ENCODE measurements at places on chromosomes 12 and 14.

- DNase-seq, result no peak
These were observed 59.9 kb downstream of the CCDC92 start for GRCh38 chr12:123912415-123913380.

DNA sequence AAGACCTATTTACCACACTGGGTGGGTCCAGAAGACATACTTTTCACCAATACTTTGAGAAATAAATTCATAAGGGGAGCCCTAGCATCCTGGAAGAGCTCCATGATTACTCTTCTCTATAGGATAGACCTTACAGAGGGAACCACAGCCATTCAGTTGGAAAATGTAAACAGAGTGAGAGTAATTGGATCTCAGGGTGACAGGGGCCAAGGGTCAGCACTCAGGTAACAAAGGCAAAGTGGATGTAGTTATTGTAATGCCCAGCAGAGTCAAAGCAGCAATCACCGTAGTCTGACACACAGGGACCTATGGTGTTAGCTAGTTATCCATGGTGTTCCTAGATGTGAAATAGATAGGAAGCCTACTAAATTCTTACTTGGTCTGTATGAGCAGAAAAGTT, 10.8 kb upstream of the GTF2A1 start:
- DNase-seq, result no peak

DNA sequence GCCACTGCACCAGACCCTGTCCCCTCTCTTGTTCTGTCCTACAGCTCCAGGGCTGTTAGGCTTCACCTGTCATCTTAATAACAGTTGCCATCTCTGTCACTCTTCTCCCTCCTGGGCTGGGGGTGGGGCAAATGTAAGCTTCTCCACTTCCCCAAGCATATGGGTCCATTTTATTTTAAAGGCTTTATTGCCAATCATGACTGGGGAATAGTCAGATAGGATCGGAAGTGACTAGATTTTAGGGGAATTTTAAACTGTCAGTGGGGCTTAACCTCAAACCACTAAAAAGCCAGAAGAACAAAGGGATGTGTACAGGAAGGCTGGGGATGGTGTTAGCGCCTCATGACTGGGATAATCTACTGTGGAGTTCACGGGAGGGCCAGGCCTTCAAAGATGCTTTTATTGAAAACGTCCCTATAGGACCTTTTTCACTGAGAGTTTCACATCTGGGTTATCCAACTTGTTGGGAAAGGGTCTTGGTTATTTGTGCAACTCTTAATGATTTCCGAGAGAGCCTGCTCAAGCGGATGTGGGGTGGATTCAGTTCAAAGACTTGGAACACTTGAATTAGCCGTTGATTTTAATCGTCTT, 41.6 kb downstream of the CHST11 start:
- DNase-seq, result peak; percentile 86

DNA sequence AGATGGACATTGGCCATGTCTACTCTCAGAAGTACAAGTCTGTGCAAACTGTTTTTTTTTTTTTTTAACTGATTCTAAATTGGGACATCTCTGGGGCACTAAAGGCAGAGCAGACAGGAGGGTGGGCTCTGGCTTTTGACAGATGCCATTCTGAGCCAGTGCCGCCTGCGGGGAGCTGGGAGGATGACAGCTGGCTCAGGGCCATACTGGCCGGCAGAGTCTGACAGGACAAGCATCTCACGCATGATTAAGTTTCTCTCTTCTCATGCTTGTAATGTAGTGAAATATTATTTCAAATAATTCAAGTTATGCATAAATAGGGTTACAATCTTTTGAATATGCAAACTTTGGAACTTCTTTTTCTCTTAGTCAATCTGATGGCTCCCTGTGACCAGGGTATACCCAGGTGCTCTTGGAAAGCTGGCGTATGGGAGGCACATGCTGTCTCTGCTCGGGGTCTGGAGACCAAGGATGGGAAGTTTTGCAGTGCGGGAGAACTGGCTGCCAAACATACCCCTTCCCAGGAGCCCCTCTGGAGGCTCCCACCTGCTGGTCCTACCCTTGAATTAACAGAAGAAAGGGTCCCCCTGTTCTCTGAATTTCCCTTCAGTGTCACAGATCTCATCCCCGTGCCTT, 7.6 kb downstream of the CDCA4 start:
- DNase-seq, result no peak

GRCh38 chr12:89117448-89118034, 234.8 kb downstream of the DUSP6 start:
- no peak for DNase-seq

DNA sequence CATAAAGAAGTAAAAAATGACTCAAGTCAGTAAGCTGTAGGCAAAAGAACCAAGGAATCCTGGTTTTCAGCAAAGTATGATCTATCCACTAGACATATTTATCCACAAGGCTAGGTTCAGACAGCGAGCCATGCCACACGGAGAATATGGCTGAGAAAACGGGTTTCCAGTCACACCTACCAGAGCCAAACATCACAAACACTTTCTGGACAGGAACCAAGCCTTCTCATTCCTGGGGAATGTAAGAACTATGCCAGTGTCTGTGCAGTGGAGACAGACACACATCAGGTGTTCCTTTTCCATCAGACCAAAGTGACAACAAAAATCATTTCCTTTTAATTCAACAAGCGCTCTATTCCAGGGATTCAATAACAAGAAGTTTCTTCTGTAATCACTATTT, 41.1 kb downstream of the AREL1 start:
- peak; percentile 67 for DNase-seq

DNA sequence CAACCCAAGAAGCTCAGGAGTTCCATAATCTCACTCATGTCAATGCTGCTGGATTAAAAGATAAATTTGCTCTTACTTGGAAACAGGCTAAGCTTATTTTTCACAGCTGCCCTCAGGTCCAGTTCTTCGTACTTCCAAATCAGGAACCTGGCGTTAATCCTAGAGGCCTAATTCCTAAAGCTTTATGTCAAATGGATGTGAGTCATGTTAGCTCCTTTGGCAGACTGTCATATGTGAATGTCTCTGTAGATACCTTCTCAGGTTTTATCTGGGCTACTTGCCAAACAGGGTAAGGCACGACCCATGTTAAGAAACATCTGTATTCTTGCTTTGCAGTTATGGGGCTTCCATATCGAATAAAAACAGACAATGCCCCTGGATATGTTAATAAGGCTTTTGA, 504.6 kb downstream of the ALG10 start:
- no peak for DNase-seq

- no peak for DNase-seq
These were observed 36.2 kb downstream of the SYNE3 start for GRCh38 chr14:95480109-95480886.

- no peak for DNase-seq
These were observed 496.1 kb downstream of the BCL11B start for GRCh38 chr14:98775892-98776291.

GRCh38 chr12:32117316-32117715, 10.7 kb downstream of the BICD1 start:
- DNase-seq, result peak; percentile 57

DNA sequence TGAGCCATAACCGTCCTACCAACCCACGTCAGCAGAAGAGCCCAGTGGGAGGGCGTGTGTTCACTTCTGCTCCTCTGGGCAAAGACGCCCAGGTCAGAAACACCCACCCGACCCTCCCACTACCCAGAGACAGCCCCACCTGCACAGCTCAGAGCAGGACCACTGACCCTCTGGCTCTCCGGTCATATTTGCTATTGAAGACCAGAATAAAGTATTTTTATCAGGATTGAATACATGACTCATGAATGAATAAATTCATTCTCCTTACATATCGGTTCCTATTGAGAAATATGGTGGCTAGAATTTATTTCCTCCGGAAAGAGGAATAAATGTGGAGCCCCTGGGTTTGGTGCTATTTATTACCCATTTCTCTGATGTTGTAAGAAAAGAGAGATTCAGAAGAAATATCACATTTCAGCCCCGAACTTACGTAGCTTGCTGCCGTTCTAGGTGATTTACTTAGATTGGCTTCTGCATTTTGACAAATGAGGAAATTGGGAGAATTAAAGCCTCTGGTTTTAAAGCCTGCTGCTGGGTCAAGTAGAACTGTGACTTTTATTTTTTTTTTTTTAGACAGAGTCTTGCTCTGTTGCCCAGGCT, 36.4 kb upstream of the P2RX7 start:
- DNase-seq, result no peak

- DNase-seq, result peak; percentile 34
These were observed 1.3 kb downstream of the TEAD4 start for GRCh38 chr12:2960390-2960956.

DNA sequence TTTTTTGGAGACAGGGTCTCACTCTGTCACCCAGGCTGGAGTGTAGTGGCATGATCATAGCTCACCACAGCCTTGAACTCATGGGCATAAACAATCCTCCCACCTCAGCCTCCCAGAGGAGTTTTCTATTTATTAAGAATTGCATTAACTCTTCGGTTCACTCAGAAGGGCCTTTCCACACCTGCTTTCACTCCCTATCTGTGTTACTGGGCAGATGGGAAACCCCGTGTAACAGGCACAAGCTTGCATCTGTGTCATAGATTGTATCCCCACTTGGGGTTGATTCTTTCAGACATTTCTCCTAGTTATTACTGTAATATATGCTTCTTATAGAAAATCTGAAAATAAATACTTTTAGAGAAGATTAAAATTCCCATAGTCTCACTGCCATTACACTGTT, 38.7 kb downstream of the STX2 start:
- DNase-seq, result no peak

DNA sequence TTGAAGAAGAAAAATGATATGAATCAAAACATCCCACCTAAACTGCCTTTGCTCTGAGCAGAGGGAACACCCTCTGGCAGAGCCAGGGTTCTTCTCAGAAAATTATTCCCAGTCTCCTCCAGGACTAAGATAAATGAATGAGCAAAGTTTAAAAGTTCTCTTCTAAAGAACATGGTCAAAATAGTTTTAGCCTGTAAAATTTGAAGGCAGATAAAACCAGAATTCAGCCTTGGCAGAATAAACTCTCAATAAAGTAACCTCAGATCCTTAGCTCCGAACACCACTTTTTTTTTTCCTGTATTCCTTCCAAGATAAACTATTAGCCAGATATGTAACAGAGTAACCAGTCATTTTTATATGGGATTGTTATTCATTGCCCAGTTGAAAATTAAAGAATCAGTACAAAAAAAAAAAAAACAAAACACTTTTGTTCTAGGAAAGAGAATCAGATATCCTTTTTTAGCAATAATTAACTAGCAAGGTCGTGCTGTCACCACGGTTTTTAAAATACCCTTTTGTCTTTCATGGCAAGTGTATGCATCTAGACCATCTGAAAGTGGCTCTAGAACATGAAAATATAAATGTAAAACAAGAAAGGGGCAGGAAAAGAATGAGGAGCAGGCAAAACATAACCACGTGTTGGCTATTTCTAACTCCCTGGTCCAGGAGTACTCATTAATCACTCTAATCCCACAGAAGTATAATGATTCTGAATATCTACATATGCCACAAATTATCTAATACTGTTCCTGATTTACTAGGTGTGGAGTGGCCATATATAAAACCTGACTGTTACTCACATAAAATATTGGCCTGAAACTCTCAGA, 60.8 kb downstream of the CAPZA3 start:
- peak; percentile 77 for DNase-seq

DNA sequence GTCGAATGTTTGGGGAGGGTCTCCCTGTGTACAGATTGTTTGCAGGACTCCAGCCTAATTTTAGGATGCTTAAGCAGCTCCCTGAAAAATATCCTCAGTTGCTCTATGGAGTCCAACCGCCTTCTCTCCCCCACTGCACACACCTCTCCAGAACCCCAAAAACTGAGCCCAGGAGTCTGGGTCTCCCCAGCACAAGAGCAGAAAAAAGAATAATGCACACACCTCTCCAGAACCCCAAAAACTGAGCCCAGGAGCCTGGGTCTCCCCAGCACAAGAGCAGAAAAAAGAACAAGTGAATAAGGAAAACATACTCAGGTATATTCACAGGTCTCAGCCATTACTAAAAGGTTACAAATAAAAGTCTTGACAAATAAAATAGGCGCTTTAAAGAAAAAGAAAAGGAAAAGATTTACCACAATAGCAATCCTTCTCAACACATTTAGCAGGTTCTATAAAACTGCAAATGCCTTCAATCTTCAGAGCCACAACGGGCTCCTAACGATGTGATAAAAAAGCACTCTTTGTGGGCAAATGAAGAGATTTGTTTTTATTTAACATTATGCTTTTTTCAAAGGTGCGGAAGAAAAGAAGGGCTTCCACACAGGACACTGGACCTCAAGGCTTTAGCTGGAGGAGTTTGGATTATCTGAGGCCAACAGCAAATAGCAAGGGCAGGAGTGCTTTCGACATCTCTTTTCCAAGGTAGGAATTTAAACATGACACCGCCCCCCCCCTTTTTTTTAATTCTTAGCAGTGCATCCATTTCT, 8.2 kb downstream of the BCL11B start:
- no peak for DNase-seq

DNA sequence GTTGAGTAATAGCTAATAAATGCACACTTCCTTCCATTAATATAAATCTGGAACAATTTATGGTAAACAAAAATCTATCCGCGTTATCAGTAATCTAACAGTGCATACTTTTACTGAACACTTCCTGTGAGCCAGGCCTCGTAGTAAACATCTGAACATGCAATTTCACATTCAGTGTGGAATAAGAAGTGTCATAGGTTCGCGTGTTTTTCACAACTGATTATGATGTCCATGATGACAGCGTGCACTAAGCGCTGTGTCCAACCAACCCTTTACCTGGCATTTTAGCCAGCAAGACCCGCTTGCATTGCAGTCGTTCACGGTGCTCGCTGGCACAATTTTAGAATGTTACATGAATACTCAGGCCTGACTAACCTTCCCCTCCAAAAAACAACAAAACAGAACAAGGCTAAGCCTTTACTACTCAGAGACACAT, 2.1 kb downstream of the PNMA1 start:
- no peak for DNase-seq

- no peak for DNase-seq
These were observed 12.9 kb downstream of the BTBD7 start for GRCh38 chr14:93319958-93320357.

- DNase-seq, result peak; percentile 82
These were observed 880 bp upstream of the FLRT2 start for GRCh38 chr14:85528897-85529631.

DNA sequence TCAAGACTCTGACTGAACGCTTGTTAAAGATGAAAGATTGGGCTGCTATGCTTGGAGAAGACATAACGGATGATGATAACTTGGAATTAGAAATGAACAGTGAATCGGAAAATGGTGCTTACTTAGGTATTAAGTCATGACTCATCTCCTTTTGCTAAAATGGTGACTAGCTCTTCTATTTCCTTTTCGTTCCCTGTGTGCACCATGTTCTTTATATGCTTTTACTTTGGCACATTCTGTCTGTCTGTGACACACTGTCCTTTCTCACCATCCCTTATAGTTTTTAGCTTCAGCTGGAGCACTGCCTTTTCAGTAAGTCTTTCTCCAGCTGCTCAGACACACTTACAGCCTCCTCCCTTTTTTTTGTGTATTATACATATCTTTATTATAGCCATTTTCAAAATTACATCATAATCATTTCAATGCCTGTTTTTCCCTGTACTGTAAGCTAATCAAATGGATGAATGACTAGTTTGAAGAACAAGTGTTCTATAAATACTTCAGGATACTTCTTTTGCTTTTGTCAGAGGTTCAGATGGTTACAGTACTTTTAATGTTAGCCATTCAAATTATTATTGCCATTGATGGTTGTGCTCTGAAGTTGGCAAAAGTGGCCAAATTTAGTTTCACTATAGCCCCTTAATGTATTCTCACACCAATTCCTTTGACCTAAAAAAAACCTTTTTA, 68.6 kb downstream of the MIA2 start:
- no peak for DNase-seq

Measured in fibroblast of upper back skin (primary cell).